ENCODE measurements at places on chromosomes 3 and 15. TPM values are rescaled to one million over a fixed set of nuclear protein-coding genes. Genes with fewer than 3 reads are reported as not detected.

Gene DNAJB11
- total RNA-seq = 152 TPM

Gene MYO9A
- total RNA-seq = 21.9 TPM

Gene BOC
- total RNA-seq = 2.8 TPM

Gene ITPR1
- total RNA-seq = 7.5 TPM

Gene GHSR
- not detected for total RNA-seq

Gene RFT1
- total RNA-seq = 18.0 TPM

Gene LRRN1
- total RNA-seq = not detected

Gene HTR3E
- not detected for total RNA-seq

Gene C3orf85
- total RNA-seq = not detected

Gene KCNMB3
- 0.13 TPM for total RNA-seq

Gene CCR8
- total RNA-seq = not detected

All from SJSA1 (cell line).